ENCODE measurements at places on chromosomes 7 and 10.

DNA sequence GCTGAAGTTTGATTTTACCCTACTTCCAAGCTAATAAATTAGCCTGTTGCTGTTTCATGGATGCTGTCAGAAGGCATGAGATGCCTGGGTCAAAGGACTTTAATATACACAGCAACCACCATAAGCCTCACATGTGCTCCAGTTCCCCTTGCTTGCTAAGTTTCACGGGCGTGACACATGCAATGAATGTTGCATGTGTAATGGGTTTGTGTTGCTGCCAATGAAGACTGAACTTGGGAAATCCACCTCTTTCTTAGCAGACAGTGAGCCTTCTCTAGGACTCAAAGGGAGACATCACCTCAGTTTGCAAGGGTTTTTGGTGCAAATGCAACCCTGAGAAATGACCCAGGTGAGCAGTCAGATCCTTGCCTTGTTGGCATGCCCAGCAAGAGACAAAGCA is 505.5 kb upstream of the PODXL start:
- no peak for DNase-seq

DNA sequence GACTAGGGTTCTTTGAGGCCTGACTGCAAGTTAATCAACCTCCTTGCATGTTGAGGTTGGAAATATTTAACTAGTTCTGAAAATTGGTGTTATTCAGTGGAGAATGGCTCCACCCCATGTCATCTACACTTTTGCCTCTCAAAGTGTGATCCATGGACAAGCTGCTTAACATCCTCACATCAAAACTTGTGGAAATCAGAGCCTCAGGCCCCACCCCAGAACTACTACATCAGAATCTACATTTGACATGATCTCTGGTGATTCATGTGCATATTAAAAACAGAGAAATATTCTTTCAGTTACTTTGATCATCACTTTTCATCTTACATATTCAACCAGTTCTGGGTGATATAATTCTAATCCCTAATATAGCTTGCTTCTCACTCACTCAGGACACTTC is 632.9 kb downstream of the ARL4A start:
- no peak for DNase-seq

- no peak for DNase-seq
These were observed 12.1 kb downstream of the SLC16A12 start for GRCh38 chr10:89523274-89523673.

DNA sequence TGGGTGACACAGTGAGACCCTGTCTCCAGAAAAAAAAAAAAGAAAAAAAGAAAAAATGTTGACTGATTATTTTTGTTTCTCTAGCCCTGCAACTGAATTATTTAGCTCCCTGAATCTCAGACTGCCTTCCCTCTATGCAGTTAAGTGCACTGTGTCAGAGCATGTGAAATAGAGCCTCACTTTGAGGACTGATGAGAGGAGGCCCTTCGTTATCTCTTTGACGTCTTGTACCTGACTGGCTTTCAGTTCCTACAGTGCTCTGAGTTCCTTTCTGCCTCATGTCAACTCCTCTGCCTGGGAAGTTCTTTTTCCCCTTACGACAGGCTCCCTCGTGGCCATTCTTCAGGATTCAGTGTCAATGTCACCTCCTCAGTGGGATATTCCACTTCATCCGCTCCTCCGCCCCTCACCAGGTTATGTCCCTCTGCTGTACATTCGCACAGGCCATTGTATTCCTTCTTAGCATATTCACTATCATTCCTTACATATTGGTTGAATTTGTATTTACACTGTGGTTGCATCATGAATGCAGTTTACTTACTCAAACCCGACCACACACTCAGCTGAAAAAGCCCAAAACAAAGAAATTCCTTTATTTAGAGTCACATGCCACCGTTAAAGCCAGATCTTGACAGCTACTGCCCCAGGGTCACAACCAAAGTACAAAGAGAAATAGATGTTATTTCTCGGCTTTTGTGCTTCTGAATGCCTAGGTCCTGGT is 18.1 kb upstream of the CAMK2G start:
- peak; percentile 86 for DNase-seq

- DNase-seq: no peak
These were observed 64.6 kb downstream of the TSPAN12 start for GRCh38 chr7:120793213-120793936.

GRCh38 chr7:16813232-16813616 is 8.4 kb upstream of the AGR2 start:
- DNase-seq: no peak

- no peak for DNase-seq
These were observed 359.4 kb downstream of the GALNT17 start for GRCh38 chr7:71491336-71491735.

GRCh38 chr10:124285587-124286527 is 132.9 kb downstream of the OAT start:
- no peak for DNase-seq

- no peak for DNase-seq
These were observed 47.3 kb downstream of the DGKB start for GRCh38 chr7:14855033-14855794.

DNA sequence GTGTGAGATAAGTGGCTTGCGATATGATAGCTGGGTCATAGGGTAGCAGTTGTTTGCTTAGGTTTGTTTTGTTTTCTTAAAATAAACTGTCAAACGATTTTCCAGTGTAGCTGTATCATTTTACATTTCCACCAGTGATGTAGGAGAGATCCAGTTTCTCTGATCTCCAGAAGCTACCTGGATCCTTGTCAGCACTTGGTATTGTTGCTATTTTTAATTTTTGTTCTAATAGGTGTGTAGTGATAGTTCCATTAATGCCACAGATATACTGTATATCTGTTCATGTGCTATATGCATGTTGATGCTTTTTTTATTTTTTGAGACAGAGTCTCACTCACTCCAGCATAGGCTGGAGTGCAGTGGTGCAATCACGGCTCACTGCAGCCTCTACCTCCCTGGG is 44.4 kb downstream of the GOLGA7B start:
- DNase-seq: no peak

DNA sequence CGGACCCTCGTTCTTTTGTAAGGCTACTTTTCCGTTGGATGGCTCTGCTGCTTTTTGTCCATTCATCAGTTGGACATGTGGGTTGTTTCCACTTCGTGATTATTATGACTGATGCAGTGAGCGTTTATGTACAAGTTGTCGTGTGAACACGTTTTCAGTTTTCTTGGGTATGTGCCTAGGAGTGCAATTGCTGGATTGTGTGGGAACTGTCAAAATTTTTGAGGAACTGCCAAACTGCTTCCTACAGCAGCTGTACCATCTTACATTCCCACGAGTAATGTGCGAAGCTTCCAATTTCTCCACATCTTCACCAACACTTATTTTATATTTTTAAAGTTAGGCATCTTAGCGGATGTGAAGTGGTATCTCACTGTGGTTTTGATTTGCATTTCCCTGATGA is 10.4 kb downstream of the FKBP6 start:
- peak; percentile 22 for DNase-seq

DNA sequence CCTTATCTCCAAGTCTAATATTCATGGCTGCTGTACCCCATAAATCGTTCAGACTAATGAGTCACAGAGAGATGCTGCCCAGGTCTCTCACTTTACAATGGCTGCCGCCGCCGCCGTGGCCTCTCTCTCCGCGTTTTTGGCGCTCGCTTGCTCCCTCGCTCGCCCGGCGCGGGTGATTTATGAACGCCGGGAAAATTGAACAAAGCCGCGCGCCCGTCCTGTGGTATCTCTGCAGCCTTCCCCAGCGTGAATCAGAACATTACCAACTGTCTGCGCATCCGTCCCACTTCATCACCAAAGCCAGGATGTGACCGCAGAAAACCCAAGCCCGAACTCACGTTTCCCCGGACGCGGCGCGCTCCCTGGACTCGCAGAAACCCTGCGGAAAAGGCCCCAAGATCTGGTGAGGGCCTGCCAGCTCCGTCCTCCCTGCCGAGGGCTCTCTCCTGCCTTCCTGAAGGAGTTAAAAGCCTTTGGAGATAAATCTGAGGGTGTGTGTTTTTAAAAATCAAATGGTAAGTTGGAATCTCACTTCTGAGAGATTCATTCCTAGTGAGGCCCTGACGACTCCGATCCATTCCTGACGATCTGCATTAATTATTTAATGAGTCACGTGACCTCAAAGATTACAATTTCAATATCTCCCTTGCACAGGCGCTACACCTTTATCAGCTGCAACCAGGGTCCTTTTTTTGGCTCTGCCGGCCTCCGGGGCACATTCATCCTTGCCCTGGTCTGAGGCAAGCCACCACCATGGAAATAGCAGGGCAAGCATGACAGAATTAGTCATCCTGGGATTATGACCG is 6.3 kb downstream of the HOXA4 start:
- DNase-seq: no peak

GRCh38 chr10:123297175-123297574 is 143.0 kb downstream of the BUB3 start:
- no peak for DNase-seq

- no peak for DNase-seq
These were observed 51.0 kb downstream of the ARL5B start for GRCh38 chr10:18710201-18710653.

DNA sequence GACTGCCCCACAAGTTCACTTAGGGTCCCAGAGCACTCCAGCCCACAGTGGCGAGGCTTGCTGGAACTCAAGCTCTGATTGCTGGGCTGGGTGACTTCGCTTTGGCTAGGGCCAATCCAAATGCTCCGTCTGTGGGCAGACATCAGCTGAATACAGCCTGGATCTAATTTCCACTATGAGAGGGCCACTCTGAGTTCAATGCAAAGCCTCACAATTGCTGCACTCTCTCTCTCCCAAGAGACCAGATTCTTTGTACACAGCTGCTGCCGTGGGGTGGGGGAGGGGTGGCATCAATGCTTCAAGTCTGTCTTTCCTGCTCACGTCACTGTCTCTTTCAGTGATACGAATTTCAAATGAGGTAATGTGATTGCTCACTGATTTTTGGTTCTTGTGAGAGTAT is 47.3 kb upstream of the BPGM start:
- no peak for DNase-seq

DNA sequence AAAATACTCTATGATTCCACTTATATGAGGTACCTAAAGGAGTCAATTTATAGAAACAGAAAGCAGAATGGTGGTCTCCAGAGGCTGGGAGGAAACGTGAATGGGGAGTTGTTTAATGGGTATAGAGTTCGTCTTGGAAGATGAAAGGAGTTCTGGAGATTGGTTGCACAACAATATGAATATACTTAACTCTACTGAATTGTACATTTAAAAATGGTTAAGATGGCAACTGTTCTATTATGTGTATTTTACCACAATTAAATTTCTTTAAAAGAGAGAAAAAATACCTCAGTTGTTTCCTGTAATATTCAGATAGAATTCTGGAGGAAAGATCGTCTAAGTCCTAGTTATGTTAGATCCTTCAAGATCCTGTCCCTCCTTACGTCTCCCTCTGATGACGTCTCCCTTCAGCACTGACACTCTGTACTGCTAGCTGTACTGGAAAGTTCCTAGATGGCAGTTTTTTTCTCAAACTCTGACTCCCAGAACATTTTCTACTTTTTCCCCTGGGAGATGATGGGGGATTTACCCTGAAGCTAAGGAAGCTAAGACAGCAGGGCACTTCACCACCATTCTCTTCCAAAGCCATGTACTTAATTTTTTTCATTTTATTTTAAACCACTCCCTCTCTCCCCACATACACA is 53.2 kb upstream of the CAV2 start:
- DNase-seq: peak; percentile 57
